ENCODE measurements at places on chromosomes 3 and 15.

- DNase-seq: no peak
Measured at GRCh38 chr3:108394563-108394962, 98.2 kb downstream of the HHLA2 start.

GRCh38 chr3:128294999-128295468 lies 141.8 kb downstream of the EEFSEC start:
- DNase-seq: no peak

GRCh38 chr15:93164409-93164808 lies 75.4 kb upstream of the RGMA start:
- no peak for DNase-seq

GRCh38 chr3:56795097-56795828 lies 6.5 kb downstream of the ARHGEF3 start:
- no peak for DNase-seq

GRCh38 chr3:194661946-194662345 lies 10.0 kb downstream of the LSG1 start:
- no peak for DNase-seq

DNA sequence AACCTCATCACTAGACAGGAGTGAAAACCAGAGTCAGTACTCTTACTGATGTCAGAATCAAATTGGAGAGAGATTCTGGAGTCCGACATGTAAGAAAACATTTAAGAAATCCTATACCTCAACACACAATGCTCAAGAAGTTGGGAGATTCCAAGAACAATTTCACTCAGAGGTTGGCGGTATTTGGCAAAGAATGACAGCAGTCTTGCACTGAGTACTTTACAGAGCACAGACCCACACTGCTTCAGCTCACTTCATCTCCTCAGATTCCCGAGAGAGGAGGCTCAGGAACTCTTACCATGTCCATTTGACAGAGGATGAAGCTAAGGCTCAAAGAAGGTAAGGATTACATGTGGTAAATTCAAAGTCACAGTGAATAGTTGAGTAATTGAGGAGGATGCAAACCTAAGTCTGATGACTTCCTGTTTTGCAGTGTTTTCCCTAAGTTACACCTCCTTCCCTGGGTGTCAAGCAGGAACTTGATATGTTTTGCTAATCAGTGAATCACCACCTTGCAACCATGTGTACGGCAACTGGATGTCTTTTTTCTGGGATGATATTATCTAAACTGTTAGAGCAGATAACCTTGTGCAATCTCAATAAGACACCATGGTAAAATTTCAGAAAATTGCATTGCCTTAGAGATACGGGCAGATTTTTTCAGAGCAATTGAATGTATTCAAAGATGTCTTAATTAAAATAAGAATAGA lies 61.3 kb upstream of the MME start:
- DNase-seq: no peak

GRCh38 chr15:35519541-35520149 lies 26.3 kb downstream of the DPH6 start:
- DNase-seq: no peak

GRCh38 chr3:77041811-77042210 lies 1.9 kb downstream of the ROBO2 start:
- DNase-seq: no peak

GRCh38 chr15:66882251-66883020 lies 180.4 kb downstream of the SMAD6 start:
- DNase-seq: no peak

- no peak for DNase-seq
Measured at GRCh38 chr3:106447723-106448301, 579.0 kb upstream of the CBLB start.

- no peak for DNase-seq
Measured at GRCh38 chr15:80251428-80252120, 439 bp downstream of the CTXND1 start.

Data from stimulated activated CD4-positive, alpha-beta T cell treated with anti-CD3 and anti-CD28 coated beads, Interleukin-12 subunit alpha, Interleukin-12 subunit beta, amount 100 ng/mL, for 24 hours (primary cell).